ENCODE measurements at places on chromosomes 1 and 21. TPM values are rescaled to one million over a fixed set of nuclear protein-coding genes. Genes with fewer than 3 reads are reported as not detected.

OR6K2 gene
- total RNA-seq, result not detected

CFH gene
- total RNA-seq, result 27.4 TPM

GPA33 gene
- total RNA-seq, result not detected

TMPRSS2 gene
- not detected for total RNA-seq

GRIK3 gene
- not detected for total RNA-seq

SH2D5 gene
- 2.1 TPM for total RNA-seq

CLCA1 gene
- not detected for total RNA-seq

ZNHIT6 gene
- 17.8 TPM for total RNA-seq

AGBL4 gene
- under 0.01 TPM for total RNA-seq

CFHR4 gene
- total RNA-seq, result not detected

PRDM16 gene
- 0.32 TPM for total RNA-seq

MFN2 gene
- total RNA-seq, result 81.0 TPM

NFYC gene
- total RNA-seq, result 25.1 TPM

KCNJ10 gene
- total RNA-seq, result not detected

LCE1E gene
- total RNA-seq, result not detected

CAPN8 gene
- total RNA-seq, result not detected

UHMK1 gene
- 48.1 TPM for total RNA-seq

SPRR1B gene
- not detected for total RNA-seq
